Activated naive CD8-positive, alpha-beta T cell treated with anti-CD3 and anti-CD28 coated beads, Interleukin-2, amount 50 U/mL, for 16 hours (primary cell): ENCODE measurements at places on chromosomes 1 and 21.

- no peak for DNase-seq
These were observed 32.6 kb downstream of the ATP1B1 start for GRCh38 chr1:169138866-169139670.

DNA sequence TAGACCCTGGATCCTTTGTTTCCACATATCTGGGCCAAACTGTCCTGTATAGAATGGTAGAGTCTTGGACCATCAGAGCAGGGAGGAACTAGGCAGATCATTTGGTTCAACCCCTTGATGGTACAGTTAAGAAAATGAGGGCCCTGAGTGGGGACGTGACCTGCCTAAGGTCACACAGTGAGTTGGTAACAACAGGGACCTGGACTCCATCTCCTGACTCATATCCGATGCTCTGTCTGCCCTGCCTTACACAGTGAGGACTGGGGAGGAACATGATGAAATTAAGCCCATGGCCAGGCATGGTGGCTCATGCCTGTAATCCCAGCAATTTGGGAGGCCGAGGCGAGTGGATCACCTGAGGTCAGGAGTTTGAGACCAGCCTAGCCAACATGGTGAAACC, 440.2 kb downstream of the PTPRU start:
- DNase-seq, result no peak

DNA sequence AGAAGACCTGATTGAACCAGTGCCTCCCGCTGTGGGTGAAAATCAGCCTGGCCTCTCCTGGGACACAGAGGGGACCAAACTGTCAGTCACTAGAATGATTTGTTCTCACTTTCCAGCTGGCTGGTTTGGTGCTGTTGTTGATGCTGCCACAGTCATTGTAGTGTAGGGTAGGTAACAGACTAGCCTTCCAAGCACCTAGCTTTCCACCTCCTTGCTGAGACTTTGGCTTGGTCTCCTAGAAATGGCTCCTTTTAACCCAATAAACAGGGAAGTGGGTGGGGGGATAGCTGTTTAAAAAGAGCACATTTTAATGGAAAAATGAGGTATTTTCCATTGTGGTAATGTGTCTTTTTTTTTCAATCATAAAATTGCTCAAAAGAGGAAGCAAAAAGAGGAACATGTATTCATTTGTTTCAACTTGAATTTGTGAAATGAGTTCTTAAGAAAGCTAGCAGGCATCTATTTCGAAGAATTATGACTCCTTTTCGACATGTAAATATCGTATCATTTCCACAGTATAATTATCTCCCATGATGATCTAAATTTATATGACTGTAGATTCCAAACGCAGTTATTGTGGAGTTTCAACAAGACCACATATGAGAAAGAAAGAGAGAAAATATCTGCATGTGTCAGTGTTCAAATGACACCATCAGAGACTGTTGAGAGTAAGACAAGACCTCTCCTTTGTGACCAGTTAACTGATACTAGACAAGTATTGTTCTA, 190.1 kb downstream of the HLX start:
- no peak for DNase-seq

- no peak for DNase-seq
These were observed 61.0 kb downstream of the POFUT2 start for GRCh38 chr21:45226540-45227326.

DNA sequence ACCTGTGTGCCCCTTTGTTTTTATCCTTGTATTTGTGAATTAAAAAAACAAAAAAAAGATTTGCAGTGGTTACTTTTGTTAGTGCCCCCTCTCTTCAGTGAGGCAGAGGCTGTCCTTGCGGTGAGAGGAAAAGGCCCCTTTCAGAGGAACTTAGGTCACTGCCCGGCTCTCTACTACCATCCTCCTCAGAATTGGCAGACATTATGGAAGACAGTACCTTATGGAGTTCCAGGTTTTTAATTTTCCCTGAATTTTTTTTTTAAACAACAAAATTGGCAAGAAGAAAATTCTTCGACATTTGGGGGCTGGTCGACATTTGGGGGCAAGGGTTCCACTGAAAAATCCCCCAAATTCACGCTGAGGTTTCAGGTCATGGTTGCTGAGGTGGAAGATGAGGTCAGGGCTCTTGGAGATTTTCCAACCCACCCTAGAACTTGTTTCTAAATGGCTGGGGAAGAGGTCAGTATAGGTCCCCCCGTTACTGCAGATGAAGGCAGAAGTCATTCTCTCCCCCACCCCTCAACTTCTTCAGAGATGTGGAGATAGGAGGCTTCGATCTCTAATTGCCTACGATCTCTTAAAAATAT, 5.3 kb downstream of the RXFP4 start:
- no peak for DNase-seq
